ENCODE measurements at places on chromosomes 7 and 10. TPM values are rescaled to one million over a fixed set of nuclear protein-coding genes. Genes with fewer than 3 reads are reported as not detected.

FAM24B gene
- total RNA-seq, result 4.3 TPM

ERVW-1 gene
- total RNA-seq, result not detected

MLXIPL gene
- total RNA-seq, result 2.0 TPM

TMEM229A gene
- total RNA-seq, result 3.8 TPM

OR2A12 gene
- total RNA-seq, result not detected

SLC26A3 gene
- total RNA-seq, result not detected

AKR1C8 gene
- total RNA-seq, result not detected

CADPS2 gene
- total RNA-seq, result 26.9 TPM

BMPER gene
- 157 TPM for total RNA-seq

FRMPD2 gene
- total RNA-seq, result not detected

AASS gene
- total RNA-seq, result 53.9 TPM

MUC12 gene
- total RNA-seq, result not detected

SAMD9L gene
- total RNA-seq, result 22.6 TPM

CDK14 gene
- total RNA-seq, result 44.8 TPM

ANXA8L1 gene
- not detected for total RNA-seq

NXPH1 gene
- not detected for total RNA-seq

STYXL1 gene
- total RNA-seq, result 22.2 TPM

VWA2 gene
- total RNA-seq, result not detected

OR13A1 gene
- total RNA-seq, result not detected

SLC18A3 gene
- total RNA-seq, result not detected

EGR2 gene
- total RNA-seq, result 0.90 TPM

FAM25C gene
- total RNA-seq, result not detected

Data from fibroblast of the aortic adventitia (primary cell).